ENCODE measurements at places on chromosomes 4 and X.

GRCh38 chr4:14749910-14750309 lies 252.4 kb upstream of the CPEB2 start:
- DNase-seq, result peak; percentile 1

DNA sequence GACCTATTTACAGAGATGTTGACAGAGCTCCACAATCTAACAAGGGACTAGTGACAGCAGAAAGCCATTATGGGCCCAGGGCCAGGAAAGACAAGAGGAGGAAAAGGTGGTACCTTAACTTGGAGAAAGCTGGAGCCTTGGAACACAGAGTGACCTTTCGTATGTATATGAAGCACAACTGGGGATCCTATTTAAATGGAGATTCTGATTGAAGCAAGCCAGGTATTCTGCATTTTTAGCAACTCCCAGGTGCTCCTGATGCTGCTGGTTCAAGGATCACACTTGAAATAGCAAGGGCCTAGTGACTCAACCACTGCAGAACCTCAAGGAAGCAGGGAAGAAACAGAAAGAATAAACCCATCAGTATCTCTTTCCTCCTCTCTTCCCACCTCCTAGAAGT lies 99.4 kb downstream of the TMEM47 start:
- DNase-seq, result no peak

GRCh38 chr4:174496631-174497432 lies 25.5 kb downstream of the HPGD start:
- DNase-seq, result no peak

DNA sequence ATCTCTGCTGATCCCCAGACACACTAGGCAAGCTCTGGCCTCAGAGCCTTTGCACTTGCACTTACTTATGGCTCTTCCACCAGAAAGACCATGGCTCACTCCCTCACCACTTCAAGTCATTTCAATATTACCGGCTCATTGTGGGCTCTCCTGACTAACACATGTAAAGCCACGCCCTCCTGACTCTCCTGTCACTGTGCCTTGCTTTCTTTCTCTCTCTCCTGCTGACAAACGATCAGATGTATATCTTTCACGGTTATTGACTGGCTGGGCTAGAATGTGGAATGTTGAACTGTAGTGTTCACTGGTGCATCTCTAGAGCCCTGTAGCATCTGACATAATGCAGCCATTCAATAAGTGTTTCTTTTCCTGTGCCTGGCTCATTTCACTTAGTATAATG lies 425.1 kb downstream of the RAB28 start:
- DNase-seq, result no peak

- DNase-seq, result no peak
Measured at GRCh38 chr4:138428611-138429010, 186.5 kb upstream of the SLC7A11 start.

DNA sequence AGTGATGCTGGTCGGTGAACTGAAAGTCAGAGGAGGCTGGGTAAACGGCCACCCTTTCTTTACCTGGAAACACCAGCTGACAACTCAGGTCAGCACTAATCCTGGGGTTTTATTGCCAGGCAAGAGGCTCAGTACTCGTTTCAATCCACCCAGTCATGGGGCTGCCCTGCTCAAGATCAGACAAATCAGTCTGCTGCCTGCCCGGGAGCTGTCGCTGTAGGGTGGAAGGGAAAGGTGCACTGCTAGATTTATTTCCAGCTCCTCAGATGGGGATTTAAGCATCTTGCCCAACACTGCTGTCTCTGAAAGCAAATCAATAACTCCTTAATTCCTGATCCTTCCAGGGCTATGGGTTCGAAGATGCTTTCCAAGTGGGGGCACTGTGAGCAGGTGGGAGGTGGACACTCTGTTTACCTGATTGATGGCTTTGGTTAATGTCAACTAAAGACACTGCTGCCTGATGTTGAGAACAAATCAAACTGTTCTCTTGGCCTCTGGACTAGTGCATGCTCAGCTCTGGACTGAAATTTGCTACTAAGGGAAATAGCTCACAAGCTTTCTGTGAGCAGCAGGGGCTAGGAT lies 59.3 kb downstream of the PHKA2 start:
- no peak for DNase-seq

DNA sequence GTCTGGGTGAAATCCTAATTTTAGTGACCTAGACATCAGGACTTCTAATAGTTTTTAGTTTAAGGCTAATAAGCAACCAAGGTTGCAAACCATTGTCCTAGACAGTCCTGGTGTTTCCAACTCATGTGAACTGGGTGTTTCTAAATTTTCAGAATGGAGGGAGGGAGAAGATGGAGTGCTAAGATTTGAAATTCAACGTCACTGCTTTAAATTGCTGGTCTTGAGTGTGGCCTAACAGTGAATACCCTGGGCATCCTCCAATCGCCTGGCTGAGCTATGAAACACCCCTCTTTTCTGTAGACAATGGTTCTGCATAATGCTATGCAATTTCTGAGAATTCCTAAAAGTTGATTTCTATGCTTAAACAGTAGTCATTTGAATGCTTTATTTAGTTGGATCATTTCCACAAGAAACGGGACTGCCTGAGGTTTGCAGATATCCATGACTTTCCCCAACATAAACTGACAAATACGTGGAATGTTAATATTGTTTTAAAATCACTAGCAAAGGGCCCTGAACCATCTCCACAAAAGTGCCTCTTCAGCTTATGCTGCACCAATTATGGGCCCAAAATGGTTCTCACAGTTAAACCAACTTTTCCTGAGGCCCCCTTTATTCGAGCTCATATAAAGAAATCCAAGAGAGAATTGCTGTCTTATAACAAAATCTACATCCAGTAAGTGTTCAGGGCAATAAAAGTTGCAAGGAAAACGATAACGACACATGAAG lies 1.1 kb downstream of the FBXL5 start:
- DNase-seq, result no peak

- no peak for DNase-seq
Measured at GRCh38 chr4:155600244-155600643, 66.4 kb upstream of the GUCY1A1 start.

GRCh38 chr4:101049549-101050001 lies 297.8 kb downstream of the PPP3CA start:
- no peak for DNase-seq

- no peak for DNase-seq
Measured at GRCh38 chr4:79875344-79875899, 197.6 kb downstream of the ANTXR2 start.

GRCh38 chrX:114710571-114710970 lies 126.7 kb downstream of the HTR2C start:
- DNase-seq, result no peak

DNA sequence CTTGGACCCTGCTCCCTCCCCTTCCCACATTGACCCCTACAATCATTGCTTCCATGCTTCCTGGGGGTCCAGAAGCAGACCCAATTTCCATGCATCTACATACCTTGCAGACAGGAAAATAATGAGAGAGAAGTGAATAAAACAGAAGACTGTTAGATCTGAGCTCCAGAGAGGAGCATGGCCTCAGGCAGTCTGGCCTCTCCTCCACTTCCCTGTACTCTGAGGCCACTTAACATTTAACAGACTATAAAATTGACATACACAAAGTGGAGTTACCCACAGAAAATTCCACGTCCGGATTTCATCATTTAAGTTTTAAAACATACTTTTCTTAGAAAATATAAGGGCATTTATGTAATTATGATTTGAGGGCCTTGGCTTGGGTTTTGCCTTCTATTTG lies 2.1 kb upstream of the PRSS12 start:
- DNase-seq, result no peak

GRCh38 chr4:172584816-172585215 lies 583.8 kb upstream of the GALNT7 start:
- DNase-seq, result no peak

DNA sequence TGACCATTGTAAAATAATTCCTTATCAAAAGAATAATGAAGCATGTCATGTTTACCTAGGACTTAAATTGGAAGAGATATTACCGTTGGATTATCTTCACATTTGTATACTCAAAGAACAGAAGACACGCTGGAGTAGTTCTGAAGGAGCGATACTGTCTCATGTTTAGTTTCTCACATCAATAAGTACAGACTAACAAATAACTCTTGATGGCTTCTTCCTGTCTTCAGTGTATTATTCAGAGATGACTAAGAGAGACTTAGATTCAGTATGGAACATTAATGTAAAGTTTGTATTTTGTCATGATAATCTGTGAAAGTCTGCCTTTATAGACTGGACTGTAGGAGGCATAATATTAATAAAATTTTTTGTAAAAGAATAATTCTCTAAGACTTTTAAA lies 72.7 kb downstream of the SPRY1 start:
- no peak for DNase-seq

GRCh38 chrX:55919367-55920221 lies 202.0 kb downstream of the RRAGB start:
- DNase-seq, result no peak

DNA sequence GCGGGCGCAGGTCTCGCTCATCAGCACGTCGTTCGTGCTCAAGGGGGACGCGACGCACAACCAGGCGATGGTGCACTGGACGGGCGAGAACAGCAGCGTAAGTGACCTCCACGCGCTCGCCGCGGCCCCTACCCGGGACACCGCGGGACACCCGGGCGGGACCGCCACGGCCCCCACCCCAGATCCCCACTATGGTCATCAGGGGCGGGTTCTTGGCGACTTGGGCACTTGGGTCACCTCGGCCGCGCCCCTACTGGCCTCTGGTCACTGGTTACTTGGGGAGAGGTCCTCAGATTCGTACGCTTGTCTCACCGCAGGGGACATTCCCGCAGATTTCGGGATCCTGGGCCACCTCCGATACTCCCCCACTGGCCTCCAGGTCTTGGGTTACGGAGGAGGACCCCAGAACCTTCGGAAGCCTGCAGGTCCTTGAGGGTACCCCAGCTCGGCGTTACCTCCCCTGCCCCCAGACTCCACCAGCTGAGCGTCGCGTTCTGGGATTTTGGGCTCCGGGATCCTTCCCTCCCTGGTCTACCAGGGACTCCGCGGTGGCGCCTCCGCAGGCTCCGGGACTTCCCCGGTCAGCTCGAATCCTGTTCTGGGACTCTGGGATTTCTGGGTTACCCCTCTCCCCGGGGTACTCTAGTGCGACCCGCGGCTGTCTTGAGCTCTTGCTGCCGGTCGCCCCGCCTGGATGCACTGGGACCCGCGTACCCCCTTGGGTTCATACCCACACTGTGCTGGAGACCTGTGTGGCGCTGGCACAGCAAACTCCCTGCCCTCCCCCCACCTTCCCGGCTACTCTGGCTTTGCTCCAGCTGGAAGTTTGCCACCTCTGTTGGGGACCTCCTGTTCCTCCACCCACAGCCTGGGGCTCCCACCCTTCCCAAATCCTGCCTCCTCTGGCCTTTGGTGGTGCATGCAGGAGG lies 956 bp downstream of the SORCS2 start:
- no peak for DNase-seq

DNA sequence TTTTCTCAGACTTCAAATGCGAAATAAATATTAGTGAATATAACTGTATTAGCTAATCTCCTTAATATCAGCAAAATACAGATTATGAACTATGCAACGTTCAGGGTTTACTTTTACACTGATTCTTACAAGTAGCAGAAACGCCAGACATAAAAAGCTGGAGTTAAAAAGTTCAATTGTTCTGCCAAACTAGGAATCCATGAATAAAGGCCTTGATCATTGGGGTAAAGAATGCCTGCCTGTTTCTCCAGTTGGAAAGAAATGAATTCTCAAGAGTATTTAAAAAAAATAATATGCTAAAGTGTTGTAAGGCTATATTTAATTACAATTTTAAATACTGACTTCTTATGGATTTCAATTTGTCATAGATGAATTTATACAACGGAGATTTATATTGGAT lies 612.2 kb downstream of the DMD start:
- DNase-seq, result no peak

DNA sequence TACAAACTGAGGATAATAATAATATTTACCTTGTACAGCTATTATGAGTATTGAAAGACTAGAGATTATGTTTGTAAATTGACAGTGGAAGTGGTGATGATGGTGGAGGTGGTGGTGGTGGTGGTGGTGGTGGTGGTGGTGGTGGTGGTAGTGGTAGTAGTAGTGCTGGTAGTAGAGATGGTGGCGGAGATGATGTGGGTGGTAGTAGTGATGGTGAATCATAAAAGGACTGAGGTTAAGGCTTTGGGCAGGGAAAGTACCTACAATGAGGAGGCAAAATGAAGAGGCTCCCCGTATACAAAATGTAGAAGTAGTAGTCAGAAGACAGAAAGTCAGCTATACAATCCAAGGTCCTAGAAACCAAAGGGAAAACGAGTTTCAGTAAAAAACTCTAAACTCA lies 214.1 kb downstream of the BCOR start:
- peak; percentile 43 for DNase-seq

DNA sequence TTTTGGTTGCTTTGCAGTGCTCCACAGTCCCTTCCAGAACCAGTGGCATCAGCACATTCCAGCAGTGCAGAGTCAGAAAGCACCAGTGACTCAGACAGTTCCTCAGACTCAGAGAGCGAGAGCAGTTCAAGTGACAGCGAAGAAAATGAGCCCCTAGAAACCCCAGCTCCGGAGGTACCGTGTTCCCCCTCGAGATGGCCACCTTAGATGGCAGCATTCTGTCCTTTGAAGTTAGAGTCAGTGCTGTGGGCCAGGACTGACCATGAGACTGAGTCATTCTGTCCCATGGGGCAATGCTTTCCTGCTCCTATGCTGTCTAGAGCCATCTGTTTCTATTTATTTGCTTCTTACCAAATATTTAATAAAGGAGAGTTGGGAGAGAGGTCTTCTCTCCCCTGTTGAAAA lies 112.3 kb downstream of the KLHL8 start:
- DNase-seq, result no peak

DNA sequence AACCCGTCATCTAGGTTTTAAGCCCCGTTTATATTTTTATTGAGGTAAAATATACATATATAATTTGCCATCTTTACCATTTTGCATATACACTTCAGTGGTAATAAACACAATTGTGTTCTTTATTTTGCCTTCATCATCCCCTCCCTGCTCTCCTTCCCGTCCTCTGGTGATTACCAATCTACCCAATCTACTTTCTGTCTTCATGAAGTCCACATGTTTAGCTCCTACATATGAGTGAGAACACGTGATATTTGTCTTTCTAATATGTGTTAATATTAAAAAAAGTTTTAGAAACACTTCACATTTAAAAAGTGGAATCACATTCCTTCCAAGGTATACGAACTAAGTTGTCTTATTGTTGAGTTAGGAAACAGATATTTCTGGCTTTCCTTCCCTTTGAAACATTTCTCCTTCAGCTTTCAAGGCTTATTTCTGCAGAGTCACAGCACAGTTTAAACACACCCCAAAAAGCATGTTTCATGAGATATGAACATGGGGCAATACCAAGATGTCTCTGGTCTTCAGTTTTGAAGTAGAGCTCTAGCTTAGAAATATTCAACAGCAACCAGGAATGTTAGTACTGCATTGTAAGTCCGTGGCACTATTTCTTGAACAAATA lies 35.9 kb downstream of the GYPA start:
- DNase-seq, result no peak

GRCh38 chr4:31107362-31107761 lies 387.2 kb downstream of the PCDH7 start:
- DNase-seq, result no peak

DNA sequence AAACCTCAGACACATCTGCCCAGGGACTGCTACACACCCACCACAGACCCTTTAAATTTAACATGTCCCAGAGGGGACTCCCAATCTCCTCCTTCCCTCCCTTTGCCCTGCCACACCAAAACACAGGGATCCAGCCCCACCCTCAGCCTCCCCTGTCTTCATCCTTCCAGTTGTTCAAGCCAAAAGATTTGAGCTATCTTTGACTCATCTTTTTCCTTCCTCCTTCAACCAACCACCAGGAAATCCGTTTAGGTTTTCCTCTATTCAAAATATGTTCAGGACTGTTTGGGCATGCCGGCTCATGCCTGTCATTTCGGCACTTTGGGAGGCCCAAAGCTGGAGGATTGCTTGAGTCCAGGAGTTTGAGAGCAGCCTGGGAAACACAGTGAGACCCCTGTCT lies 6.9 kb upstream of the STK32B start:
- no peak for DNase-seq

GRCh38 chr4:3711183-3712111 lies 54.7 kb upstream of the ADRA2C start:
- DNase-seq, result no peak
